ENCODE measurements at places on chromosomes 4 and X.
A peak's percentile ranks its signal among the peaks of the same experiment; 100 is the strongest.

- no peak for DNase-seq
Measured at GRCh38 chrX:7261672-7262332, 113.8 kb upstream of the PUDP start.

DNA sequence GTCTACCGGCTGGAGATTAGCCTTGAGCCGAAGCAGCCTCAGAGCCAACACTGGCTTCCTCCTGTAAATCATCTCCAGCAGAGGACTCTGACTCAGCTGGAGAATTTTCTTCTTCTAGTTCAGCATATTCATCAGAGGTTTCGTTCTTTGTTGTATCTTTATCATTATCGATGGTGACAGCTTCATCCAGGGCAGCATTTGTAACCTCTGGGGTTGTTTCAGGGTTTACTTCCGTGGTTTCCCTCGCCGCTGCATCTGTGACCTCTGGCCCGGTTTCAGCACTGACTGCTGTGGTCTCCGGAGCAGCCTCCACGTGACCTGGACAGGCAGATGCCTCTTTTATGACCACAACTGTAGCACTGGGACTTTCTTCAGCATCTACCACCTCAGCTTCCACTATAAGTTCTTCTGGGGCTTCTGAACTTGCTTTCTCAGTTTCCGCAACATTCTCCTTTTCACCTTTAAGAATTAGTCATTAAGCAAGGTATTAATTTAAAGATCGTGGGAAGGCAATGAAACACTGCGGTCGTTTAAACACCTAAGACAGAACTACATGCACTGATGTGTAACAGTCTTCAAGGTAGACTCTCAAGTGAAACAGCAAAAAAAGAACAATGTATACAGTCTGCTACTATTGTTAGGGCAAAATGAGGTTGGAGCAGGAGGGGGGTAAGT lies 13.3 kb downstream of the MGARP start:
- DNase-seq = peak; percentile 67

- DNase-seq = peak; percentile 38
Measured at GRCh38 chrX:24146283-24146949, 3.1 kb upstream of the ZFX start.

DNA sequence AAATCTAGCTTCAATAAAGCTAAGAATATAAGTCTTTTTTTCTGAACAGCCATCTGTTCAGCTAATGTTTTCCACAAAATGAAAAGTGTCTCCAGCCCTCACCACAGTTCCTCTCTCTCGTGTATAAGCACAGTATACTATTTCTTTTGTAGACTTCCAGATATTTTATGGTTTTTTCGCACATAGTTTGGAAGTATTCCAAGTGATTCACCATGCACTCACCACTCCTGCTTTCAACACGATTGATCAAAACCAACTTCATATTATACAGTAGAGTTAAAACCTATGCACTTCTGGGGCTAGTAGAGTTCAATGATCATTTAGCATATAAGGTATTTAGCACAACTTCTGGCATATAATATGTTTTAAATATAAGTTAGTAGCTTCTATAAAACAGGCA lies 105.8 kb upstream of the DCAF12L1 start:
- DNase-seq = peak; percentile 52

GRCh38 chr4:90189178-90189577 lies 62.0 kb downstream of the CCSER1 start:
- DNase-seq = no peak

DNA sequence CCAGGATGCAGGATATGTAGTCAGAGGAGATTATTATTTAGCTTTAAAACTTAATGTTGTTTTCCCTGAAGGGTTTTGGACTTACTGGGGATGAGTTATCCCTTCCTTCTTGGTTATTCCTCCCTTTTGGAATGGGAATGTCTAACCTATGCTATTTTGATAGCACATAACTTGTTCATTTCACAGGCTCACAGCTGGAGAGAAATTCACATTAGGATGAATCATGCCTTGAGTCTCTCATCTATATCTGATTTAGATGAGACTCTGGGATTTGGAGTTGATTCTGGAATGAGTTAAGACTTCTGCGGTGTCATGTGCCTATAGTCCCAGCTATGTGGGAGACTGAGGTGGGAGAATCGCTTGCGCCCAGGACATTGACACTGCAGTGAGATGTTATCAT lies 81.1 kb downstream of the ATP11C start:
- peak; percentile 63 for DNase-seq

- DNase-seq = no peak
Measured at GRCh38 chrX:69152417-69152841, 12.8 kb downstream of the PJA1 start.

GRCh38 chrX:56219700-56220099 lies 12.5 kb upstream of the KLF8 start:
- DNase-seq = no peak

GRCh38 chr4:70709611-70710205 lies 12.1 kb upstream of the RUFY3 start:
- DNase-seq = peak; percentile 59
